Left kidney (tissue), 8 donors: ENCODE measurements at places on chromosomes 7 and 10. TPM values are rescaled to one million over a fixed set of nuclear protein-coding genes. Genes with fewer than 3 reads are reported as not detected.

Gene PLOD3
- 50.1 TPM for polyA plus RNA-seq

Gene PNLIP
- not detected for polyA plus RNA-seq

Gene BCL7B
- polyA plus RNA-seq, result 40.5 TPM

Gene BAMBI
- polyA plus RNA-seq, result 45.1 TPM

Gene TUBB8
- 1.1 TPM for polyA plus RNA-seq

Gene EN2
- polyA plus RNA-seq, result 0.03 TPM

GRCh38 chr10:21285742-21286331, 239.6 kb downstream of the SKIDA1 start:
- no peak for DNase-seq

GRCh38 chr10:61819208-61819607, 82.3 kb upstream of the ARID5B start:
- no peak for DNase-seq

- DNase-seq, result no peak
These were observed 551.8 kb upstream of the GALNT17 start for GRCh38 chr7:70580161-70580560.

DNA sequence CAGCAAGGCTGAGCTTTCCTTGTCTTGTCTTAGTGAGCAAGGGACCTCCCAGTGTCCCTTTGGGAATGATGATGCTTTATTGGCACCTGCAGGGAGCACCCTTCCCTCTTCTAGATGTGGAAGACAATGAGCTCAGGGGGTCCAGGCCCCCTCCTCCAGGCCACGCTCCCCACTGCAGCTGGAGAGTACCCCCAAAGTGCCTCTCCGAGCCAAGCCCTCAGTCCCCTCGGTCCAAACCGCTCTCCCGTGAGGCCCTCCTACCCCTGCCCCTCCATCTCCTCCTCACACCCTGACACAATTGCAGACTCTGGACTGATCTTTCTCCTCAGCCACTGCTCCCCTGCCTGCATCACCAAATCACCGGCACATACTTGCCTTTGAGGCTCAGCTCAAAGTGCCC, 16.7 kb downstream of the RBP3 start:
- no peak for DNase-seq

- no peak for DNase-seq
These were observed 25.5 kb downstream of the PDSS1 start for GRCh38 chr10:26723016-26723415.

DNA sequence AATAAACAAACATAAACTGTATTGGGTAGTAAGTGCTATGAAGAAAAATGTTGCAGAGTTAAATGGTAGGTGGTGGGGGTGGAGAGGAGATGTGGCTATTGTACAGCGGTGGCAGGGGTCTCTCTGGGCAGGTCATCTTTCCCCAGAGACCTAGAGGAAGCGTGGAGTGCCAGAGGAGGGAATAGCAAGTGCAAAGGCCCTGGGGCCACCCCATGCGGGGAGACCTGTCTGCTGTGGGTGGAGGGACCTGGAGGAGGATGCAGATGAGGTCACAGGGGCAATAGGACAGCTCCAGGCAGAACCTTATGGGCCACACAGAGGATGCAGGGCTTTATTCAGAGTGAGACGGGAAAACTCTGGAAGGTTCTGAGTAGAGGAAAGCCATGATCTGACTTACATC, 47.5 kb downstream of the DLG5 start:
- no peak for DNase-seq

- DNase-seq, result no peak
These were observed 543.8 kb downstream of the PTPRN2 start for GRCh38 chr7:158043551-158044481.

DNA sequence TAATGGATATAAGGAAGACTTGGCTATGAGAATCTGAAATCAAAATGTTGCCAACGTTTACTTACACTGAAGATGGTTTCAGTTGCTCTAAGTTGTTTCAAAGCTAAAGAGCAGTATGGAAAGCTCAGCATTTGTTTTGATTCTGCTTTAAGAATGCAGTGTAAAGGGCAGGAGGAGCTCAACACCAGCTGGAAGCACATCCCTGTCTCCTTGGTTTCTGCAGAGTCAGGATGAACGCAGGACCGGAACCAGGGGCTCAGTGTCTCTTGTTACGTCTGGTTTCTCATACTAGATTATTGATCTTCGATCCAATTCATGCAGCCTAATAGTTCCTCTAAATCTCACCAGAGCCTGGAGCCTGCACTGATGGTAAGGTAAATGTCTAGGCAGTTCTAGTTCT, 24.1 kb downstream of the ZRANB1 start:
- no peak for DNase-seq

- DNase-seq, result no peak
These were observed 12.8 kb downstream of the SNX8 start for GRCh38 chr7:2301511-2301863.

GRCh38 chr7:3013975-3014792, 29.5 kb downstream of the CARD11 start:
- no peak for DNase-seq

- DNase-seq, result peak; percentile 10
These were observed 35.4 kb upstream of the ZNF107 start for GRCh38 chr7:64630496-64630895.

DNA sequence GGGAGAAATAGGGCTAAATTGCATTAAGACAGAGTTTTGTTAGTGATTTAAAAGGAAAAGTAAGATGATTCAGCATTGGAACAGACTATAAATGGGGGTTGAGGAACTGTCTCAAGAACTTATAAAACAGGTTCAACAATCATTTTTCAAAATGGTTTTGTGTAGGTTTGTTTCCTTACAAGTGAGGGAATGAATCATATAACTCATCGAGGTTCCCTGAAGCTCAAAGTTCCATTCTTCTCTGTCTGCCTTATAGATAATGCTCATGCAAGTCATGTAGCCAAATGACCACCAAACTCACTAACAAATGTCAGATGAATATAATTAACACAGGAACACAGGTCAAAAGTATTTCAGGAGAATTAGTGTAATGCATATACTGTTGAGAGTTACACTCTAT, 27.7 kb downstream of the ADAM22 start:
- DNase-seq, result no peak

GRCh38 chr10:113026679-113027078, 76.6 kb downstream of the TCF7L2 start:
- DNase-seq, result no peak

DNA sequence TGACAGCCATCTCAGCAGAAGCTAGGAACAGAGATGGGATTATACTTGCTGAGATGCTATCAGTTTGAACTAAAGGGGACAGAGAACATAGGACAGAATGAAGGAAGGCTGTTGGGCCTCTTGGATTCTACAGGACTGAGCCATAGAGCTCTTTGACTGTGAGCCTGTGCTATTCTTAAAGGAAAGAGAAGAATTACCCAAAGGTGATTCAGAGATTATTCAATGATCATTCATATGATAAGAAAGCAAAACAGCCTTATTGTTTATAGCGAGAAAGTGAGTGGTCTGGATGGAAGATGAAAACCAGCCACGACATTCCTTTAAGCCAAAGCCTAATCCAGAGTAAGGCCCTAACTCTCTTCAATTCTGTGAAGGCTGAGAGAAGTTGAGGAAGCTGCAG, 69.7 kb upstream of the NEUROD6 start:
- DNase-seq, result no peak

DNA sequence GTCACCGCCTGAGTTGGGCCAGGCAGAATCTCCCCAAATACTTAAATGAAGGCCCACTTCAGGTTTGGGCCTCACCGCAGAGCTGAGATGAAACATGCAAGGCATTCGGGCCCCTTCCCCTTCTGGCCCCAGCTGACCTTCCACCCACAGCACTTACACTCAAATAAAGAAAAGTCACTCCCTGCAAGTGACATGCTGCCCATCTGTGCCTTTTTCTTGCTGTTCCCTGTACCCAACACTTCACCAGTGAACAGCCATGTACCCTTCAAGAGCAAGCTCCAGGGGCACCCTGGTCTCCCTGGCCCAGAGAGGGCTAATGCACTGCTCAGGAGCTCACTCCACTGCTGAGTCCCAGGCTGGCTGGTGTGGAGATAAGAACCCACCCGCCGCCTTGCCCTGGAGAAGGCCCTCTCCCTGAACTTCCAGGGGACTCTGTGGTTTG, 40.7 kb downstream of the ZCCHC24 start:
- DNase-seq, result no peak

DNA sequence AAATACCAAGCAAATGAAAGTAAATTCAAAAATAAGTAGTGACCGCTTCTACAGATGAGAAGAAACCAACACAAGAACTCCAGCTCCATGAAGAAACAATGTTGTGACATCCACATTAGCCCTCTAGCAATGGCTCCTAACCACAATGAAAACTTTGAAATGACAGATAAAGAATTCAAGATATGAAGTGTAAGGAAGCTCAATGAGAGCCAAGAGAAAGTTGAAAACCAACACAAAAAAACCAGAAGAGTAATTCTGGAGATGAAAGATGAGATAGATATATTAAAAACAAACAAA, 68.2 kb upstream of the DDC start:
- DNase-seq, result no peak

- DNase-seq, result no peak
These were observed 60.4 kb downstream of the ARL4A start for GRCh38 chr7:12747687-12748306.

DNA sequence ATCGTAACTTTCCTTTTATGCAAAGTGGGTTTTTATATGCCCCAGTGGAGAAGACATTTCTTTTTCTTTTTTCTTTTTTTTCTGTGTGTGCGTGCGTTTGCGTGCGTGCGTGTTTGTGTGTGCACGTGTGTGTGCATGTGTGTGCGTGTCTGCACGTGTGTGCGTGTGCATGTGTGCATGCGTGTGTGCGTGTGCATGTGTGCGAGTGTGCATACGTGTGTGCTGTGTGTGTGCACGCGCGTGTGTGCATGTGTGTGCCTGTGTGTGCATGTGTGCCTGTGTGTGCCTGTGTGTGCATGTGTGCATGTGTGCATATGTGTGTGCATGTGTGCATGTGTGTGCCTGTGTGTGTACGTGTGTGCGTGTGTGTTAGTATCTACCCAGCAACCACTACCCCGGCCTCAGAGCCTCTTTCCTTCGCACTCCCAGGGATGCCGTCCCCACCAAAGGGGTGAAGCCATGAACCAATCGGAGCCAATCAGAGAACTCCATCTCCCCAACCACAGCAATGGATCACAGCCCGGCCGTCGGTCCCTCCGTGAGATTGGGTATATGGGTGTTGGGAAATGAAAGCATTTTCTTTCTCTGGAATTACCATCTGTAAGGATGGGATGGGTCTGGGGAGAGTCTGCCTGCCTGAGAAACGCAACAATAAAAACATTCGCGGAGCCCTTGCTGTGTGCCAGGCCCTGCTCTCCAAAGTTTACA, 92.3 kb downstream of the ELFN1 start:
- DNase-seq, result no peak

DNA sequence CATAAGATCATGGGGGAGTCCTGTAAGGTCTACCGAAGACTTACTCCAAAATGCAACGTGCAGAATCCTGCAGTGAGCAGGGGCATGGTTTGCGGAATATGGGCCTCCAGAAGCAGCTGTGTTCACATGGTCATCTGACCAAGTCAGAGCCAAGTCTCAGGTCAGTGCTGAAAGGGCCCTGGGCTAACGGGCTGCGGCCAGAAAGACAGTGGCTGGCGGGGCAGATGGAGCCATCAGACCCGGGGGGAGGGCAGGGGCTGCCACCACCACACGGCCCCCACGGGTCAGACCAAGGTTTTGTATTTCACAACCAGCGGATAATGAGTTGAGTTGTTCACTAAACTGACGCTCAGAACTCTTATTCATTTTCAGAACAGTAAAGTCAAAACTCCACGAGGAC, 522.3 kb downstream of the PTPRN2 start:
- no peak for DNase-seq

GRCh38 chr10:102450374-102451104, 804 bp downstream of the C10orf95 start:
- DNase-seq, result peak; percentile 71

- DNase-seq, result no peak
These were observed 2.5 kb downstream of the SAP25 start for GRCh38 chr7:100570954-100571828.
